Small intestine (tissue), 16 donors: ENCODE measurements at places on chromosomes 7 and 10. TPM values are rescaled to one million over a fixed set of nuclear protein-coding genes. Genes with fewer than 3 reads are reported as not detected.

Gene NKX6-2
- not detected for polyA plus RNA-seq

Gene AMPH
- polyA plus RNA-seq, result not detected

Gene ZNF277
- 24.4 TPM for polyA plus RNA-seq

Gene SPDYE3
- 3.1 TPM for polyA plus RNA-seq

Gene IL2RA
- not detected for polyA plus RNA-seq

Gene FZD1
- polyA plus RNA-seq, result 1.8 TPM

Gene DEPP1
- polyA plus RNA-seq, result 5.2 TPM

Gene FAM25C
- polyA plus RNA-seq, result not detected

Gene NME8
- polyA plus RNA-seq, result not detected

Gene PLA2G12B
- 31.5 TPM for polyA plus RNA-seq

Gene CHN2
- polyA plus RNA-seq, result 124 TPM

Gene CALHM1
- polyA plus RNA-seq, result not detected

DNA sequence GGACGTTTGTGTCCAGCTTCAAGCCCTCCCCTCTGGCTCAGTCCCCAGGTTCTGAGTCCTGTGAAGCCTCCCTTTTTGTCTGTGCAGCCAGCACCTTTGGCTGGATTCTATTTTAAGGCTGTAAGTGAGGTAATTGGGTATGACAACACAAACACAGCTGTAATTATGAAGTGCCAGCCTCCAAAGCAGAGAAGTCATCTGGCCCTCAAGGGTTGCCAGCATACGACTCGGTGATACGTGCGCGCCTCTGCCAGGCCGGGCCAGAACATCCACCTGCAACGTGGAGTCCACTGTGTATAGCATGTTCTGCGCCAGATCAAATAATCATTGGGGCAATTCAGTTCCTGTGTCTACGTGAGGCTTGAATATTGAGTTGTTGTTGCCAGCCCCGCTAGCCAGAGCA is 6.7 kb upstream of the FAM180A start:
- no peak for DNase-seq

DNA sequence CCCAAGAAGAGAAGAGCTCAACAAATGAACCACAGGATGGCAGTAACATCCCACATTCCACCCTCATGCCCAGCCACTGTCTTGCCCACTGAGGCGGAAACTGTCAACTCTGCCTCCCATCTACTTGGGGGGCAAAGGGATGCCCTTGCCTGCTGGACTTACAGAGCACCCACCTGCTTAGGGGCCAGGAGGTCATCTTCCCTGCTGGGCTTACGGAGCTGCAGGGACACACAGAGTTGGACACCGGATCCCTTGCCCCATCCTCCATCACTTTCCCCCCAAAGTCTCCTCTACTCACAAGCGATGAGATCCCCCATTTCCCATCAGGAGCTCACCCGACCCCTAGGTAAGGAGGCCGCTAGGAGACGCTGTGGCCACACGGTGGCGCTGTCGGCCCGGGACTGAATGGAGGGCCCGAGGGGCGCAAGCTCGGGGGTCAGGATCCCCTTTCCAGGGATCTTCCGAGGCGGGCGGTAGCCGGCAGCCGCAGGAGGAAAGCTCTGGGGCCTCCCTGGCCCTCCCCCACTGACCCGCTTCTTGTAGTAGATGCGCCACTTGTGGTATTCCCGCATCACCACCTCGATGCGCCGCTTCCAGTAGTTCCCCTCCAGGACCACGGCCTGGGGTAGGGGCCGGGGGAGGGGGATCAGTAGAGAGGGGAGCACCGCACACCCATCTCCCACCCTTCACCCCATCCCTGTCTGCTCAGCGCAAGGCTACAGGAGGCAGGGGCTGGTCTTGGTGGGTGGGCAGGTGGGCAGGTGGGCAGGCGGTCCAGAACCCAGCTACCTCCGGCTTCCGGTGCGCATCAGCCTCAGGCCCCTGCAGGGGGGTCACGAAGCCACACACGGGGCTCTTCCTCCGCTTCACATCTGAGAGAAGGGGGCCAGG is 17.3 kb downstream of the MLXIPL start:
- DNase-seq, result peak; percentile 66

GRCh38 chr7:104950754-104951153 is 63.3 kb upstream of the KMT2E start:
- no peak for DNase-seq

DNA sequence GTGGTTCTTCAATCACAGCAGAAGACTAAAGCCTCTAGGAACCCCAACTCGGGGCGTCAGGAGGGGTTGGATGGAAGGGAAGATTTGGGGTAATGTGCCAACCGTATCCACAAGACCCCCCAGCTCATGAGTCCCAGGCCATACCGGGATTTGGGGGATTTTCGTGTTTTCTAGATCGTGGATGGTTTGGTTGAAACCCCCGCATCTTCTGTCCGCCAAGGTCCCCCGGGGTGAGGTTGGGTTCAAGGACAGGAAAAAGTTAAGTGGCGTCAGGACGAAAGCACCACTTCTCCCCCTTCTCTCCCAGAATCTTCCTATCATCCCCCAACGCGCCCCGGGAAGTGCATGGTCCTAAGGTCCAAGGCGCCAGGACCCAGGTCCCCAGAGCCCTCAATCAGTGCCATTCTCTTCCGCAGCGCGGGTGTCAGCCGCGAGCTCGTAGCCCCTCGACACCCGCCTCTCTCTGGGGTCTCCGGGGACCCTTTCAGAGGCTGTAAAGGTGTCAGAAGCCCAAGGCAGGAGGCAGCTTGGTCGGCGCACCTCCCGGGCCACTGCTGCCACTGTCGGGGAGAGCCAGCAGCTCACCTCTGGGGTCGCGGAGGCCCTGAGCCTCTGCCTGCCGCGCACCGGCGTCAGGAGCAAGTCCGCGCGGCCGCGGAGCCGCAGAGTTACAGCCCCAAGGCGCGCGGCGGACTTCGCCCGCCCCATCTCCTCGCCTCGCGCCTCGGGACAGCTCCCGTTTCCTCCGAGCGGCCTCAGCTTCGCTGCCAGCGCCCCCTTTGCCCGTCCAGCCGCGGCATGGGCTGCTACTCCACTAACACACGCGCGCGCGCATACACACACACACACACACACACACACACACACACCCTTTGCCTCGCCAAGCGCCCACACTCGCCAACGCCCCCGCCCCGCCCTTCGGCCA is 1.5 kb downstream of the MKX start:
- peak; percentile 17 for DNase-seq

- DNase-seq, result no peak
These were observed 63.3 kb upstream of the DNAJB12 start for GRCh38 chr10:72417971-72418370.

GRCh38 chr7:27165089-27165995 is at the start of gene HOXA9:
Gene HOXA9, minus strand, starts transcription at chr7:27165537. Its CDS starts 80 bp downstream, at chr7:27165457.
- no peak for DNase-seq

DNA sequence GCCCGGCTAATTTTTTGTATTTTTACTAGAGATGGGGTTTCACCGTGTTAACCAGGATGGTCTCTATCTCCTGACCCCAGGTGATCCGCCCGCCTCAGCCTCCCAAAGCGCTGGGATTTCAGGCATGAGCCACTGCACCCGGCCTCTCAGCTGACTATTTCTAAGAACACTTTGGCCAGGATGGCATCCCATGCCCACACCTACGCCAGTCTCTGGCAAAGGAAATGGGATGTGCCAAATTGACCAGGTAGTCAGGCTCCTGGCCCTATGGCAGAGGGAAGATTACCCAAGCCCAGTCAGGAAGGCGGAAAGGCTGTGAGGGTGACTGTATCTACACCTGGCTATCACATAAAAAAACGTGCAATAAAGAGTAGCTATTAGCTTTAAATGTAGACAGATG is 94.1 kb upstream of the DUSP5 start:
- DNase-seq, result no peak

DNA sequence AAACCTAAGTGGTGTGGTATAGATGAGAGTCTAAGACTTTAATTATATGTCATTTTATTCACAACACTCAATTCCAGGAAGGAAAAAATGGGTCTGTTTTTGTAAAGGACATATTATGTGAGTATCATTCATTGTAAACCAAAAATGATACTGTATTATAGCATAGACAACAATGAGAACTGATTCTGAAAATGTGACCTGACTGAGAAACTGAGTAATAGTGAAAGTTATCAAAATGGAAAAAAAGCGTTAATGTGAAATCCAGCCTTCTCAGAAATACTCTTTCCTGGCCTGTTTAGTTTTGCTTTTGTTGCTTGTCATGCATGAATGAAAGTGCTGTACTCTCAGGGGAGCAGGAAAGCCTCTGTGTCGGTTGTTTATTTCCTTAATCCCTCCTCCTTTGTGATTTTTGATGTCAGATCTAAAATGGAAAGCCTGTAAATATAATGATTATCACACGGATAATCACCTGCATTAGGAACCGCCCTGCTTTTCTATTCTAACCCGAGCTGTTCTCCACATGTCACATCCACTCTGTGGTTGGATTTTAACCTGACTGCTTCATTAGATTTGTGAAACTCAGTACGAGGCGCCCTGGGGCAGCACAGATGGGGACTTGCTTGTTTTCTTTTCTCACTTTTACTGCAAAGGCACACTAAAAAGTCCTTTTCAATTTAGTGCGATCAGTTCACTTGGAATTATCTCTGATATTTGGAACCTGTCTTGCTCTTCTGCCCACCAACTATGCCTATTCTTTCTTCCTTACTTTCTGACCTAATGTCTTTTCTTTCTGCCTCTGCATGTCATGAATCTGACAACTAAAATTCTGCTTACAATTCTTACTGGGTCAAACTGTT is 240.9 kb upstream of the KAT6B start:
- DNase-seq, result peak; percentile 24

- no peak for DNase-seq
These were observed 17.1 kb downstream of the LANCL2 start for GRCh38 chr7:55382251-55382650.

DNA sequence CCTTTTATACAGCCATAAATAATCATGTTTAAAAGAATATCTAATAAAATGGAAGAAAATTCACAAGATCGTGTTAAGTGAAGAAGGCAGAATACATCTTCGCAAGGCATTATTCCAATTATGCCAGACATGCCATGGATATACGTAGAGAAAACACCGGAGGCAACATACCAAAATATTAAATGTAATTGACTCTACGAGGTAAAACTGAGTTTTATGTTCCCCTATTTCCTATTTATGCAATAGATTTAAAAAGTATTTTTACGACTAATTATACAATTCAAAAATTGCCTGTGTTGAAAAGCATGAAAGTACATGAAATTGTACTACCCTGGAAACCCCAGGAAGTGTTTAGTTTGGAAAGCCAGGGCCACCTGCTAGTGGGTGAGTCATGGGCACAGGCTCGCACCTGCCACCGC is 936 bp upstream of the REPIN1 start:
- DNase-seq, result no peak

DNA sequence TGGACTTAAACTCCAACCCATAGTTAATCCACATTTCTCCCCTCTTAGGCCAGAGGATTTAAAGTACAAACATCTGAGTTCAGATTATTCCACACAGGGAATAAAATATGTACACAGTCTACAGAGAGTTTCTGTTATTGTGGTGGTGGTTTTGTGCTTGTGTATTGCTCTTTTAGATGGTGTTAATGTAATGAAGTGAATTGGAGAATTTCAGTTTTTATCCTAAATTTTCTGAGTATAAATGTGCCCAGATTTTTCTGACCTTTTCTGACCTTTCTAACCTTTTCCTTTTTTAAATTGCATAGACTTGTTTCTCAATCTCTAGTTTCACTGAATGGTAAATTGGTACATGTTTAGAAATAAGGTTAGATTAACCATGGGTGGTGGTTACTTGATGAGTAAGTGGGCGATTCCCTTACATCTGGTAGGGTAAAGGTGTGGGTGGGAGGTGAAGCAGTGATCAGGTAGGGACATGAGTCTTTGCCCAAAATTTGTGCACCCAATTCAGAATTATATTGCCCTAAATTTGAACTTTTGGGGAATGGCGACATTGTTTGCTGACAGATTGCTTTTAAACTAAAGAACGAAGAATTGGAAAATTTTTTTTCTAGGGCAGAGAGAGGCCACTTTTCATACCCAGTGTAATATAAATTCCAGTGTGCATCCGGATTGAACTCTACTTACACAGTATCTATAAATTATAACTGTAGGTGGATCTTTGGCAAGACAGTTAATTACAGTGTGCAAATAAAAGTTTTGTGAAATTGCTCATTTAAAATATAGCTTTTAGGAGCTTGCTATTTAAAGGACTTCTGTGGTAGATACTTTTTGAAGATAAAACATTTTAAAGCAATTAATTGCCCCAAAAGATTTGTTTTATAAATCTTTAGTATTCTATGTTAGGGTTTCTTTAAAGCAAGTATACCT is 62.2 kb downstream of the ST7 start:
- DNase-seq, result no peak

- DNase-seq, result no peak
These were observed 56.1 kb downstream of the AUTS2 start for GRCh38 chr7:69654381-69654780.

GRCh38 chr10:125859128-125859817 is 21.8 kb downstream of the DHX32 start:
- DNase-seq, result no peak

- DNase-seq, result no peak
These were observed 291.1 kb downstream of the BBS9 start for GRCh38 chr7:33420311-33420940.

DNA sequence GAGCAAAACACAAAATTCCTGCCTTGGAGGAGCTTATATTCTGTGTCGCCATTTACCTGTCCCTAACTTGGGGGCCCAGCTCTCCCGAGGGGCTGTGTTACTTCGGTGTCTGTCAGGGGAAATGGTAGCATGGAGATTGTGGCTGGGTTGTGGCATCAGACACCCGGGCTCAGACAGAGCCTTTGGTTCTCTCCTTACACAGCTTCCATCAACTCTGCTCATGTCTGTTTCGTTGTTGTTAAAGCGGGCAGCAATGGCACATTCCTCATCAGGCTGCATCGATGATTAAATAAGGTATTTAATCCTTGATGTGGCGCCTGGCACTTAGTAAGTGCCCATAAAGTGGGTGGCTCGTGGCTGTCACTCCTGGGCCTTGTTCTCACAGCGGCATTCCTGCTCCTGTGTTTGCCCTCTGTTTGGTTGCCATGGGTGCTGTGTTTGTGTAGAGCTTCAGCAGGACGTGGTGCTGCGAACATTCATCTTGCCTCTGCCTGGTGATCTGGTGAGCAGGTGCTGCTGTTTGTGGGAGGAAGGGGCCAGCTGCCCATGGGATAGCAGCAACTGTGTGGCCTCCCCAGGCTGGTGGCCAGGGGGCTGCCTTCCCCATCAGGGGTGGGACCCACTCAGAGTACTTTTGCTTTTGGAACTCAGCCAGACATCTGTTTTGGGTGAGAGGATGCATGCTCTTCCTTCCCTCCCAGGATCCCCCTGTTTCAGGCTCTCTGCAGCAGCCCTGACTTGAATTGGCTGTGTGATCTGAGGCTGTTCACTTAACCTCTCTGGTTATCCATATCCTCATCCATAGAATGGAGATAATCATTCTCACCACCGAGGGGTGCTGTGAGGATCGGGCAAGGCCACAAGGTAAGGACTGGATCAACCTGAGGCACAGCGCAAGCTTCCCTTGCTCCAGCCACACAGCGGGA is 207.2 kb upstream of the SVIL start:
- peak; percentile 66 for DNase-seq

- DNase-seq, result no peak
These were observed 3.6 kb upstream of the TBX20 start for GRCh38 chr7:35257251-35258124.

- DNase-seq, result no peak
These were observed 29.8 kb downstream of the PRKAG2 start for GRCh38 chr7:151847136-151847535.

- no peak for DNase-seq
These were observed 44.0 kb downstream of the INPP5F start for GRCh38 chr10:119769886-119770285.
